Lung microvascular endothelial cell (primary cell): ENCODE measurements at places on chromosomes 5 and 9. TPM values are rescaled to one million over a fixed set of nuclear protein-coding genes. Genes with fewer than 3 reads are reported as not detected.

The NSD1 gene
- total RNA-seq, result 20.9 and 22.4 TPM in 2 replicates

The AGXT2 gene
- not detected in 2 replicates for total RNA-seq

The TOR1B gene
- total RNA-seq, result 13.9 and 19.8 TPM in 2 replicates

The SLC25A2 gene
- under 0.01 and 0.20 TPM in 2 replicates for total RNA-seq

The PSMB7 gene
- 159 and 192 TPM in 2 replicates for total RNA-seq
